Activated CD8-positive, alpha-beta memory T cell treated with anti-CD3 and anti-CD28 coated beads for 4 hours (primary cell): ENCODE measurements at places on chromosomes 12 and 14.

DNA sequence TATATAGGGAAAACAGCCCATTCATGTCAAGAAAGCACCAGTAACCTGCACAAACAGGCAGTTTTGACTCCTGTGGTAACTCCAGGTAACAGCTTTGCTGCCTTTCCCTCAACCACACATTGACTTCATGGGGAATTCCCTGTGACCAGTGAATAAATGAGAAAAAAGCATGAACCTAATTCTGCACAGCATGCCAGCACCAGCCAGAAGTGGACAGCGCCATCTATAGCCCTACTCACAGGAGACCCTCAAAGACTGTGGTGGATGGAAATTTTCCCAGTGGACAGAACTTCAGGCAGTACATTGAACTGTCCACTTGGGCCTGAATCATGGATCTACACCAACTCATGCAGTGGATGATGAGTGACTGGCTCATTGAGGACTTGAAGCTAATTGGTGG lies 152.1 kb downstream of the SLC8A3 start:
- DNase-seq: no peak

- no peak for DNase-seq
Measured at GRCh38 chr14:67395876-67396189, 16.1 kb downstream of the PLEK2 start.

- DNase-seq: no peak
Measured at GRCh38 chr12:6925540-6926279, 2.0 kb upstream of the ATN1 start.

DNA sequence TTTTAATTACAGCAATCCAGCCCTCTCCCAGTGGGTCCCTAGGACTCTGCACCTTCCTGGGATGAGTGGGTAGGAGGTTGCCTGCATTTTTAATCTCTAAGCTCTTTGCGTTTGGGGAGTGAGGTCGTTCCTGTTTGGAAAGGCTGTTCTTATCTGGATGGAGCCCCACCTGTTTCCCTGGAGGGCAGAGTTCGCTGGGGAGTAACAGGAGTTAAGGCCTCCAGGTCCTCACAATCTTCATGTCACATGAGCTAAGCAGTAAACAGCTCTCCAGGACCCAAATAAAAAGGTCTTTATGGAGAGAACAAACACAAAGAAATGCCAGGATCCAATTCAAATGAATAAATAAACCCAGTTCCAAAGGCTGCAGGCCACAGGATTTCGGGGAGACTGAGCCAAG lies 56.0 kb upstream of the RFLNA start:
- no peak for DNase-seq

DNA sequence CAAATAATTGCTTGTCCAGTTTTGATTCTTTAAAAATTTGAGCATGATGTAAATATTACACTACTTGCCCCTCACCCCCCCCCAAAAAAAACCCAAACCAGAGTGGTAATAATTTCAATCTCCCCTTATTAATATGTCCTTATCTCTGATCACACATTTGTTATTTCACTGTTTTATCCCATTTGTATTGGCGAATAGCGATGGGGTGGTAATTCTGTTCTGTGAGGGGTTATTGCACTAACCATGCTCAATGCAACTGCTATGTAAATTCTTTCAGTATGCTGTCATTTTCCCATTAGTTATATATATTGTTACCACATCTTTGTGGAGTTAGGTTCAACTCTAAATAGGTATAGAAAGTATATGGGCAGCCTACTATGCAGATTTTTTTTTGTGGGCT lies 1.1 kb downstream of the RIMKLB start:
- no peak for DNase-seq

DNA sequence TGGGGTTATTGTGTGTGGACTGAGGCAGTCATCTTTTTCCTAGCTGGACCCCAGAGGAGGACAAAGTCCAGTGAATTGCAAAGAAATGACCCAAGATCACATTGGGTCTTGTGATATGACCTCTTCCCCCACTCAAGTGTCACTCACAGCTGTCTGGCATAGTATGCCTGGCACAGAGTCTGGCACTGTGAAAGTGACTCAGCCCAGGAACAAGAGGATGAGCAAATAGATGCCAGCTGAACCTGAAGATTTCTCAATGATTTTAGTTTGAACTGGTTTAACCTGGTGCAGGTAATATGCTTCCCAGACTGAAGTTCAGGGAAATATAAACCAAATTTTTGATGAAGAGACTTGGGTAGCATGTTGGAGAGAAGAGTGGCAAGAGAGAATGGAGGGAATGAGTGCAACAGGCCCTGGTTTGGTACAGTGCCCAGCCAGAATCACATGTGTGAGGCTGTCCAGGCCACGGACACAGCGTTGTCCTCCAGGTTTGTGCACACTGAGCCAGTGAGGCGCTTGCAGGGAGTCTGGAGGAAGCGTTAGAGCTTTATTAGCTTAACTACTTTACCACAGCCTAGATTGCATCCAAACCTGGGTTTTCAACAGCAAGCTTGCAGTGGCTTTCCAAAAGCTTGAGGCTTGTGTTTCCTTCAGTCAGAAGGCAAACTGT lies 332.9 kb downstream of the NUAK1 start:
- DNase-seq: no peak

GRCh38 chr12:98373025-98373554 lies 142.3 kb upstream of the TMPO start:
- DNase-seq: no peak

DNA sequence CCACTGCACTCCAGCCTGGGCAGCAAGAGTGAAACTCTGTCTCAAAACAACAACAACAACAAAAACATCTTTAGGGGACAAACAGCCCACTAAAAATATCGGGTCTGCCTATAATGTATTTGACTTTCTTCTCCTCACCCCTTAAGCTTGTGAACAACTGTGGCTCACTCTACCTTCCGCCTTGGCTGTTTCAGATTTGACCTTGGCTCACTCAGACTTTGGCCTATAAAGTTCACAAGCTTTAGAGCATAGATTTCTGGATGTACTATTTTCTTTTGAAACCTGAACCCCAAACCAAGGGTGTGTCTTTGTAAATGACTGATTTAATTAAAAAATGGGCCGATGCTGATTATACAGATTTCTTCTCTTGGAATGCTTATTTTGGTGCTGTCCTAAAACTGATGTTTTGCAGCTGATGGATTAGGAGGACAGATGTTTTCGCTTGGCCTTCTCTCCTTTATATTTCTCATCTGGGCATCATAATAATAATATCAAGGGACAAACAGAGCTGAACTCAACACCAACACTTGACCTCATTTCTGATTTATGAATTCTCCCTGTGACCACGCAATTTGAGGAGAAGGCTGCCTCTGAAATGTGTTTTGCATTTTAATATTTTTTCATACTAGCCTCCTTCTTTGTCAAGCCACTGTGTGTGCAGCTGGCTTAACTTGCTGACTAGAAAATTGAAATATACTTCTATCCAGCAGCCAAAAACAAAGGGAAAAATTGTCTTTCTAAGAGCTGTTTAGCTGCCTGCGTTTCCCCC lies 40.2 kb upstream of the RASSF3 start:
- DNase-seq: no peak

GRCh38 chr14:102491786-102492530 lies 17.6 kb downstream of the ANKRD9 start:
- no peak for DNase-seq

DNA sequence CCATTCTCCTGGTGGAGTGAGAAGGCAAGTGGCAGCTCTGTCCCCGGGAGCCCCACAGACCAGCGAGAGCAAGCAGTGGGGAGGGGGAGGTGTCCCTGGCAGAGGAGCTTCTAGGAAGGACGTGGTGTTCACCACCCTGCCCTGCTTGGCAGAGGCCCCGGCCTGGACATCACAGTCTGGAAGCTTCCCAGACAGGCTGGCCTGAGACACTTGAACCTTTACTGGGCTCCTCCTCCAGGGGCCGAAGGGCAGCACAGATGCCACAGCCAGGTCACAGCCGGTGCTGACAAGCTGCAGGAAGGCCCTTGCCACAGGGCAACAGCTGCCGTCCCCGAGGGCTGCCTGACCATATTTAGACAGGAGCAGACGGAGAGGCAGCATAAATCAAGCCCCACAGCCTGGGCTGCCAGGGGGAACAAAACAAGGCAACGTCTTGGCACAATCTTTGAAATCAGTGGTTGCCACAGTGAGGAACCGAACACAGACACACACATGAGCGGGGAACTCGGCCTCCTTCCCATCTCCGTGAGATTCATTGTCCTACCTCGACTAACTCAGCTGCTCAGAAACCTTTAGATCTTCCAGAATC lies 28.5 kb downstream of the PRIMA1 start:
- DNase-seq: no peak

GRCh38 chr12:18868717-18869116 lies 130.8 kb downstream of the CAPZA3 start:
- no peak for DNase-seq

- no peak for DNase-seq
Measured at GRCh38 chr14:68165274-68165843, 345.8 kb downstream of the RAD51B start.

DNA sequence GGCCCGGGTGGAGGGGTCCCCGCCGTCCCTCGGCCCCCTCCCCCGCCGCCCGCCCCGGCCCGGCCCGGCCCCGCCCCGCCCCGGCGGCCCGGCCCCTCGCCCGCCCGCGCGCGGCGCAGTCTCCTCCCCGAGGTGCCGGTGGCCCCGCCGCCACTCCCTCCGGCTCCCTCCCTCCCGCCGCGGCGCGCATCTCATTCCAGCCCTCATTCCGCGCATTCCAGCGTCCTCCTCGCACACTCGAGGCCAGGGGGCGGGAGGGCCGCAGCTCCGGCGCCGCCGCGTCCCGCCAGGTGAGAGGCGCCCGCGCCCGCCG lies at the start of gene TEAD4:
TSS of gene TEAD4 (plus strand) at position 206 of the 313 bp plus-strand sequence.
- DNase-seq: no peak

- no peak for DNase-seq
Measured at GRCh38 chr12:75746621-75747020, 235.2 kb upstream of the KRR1 start.

DNA sequence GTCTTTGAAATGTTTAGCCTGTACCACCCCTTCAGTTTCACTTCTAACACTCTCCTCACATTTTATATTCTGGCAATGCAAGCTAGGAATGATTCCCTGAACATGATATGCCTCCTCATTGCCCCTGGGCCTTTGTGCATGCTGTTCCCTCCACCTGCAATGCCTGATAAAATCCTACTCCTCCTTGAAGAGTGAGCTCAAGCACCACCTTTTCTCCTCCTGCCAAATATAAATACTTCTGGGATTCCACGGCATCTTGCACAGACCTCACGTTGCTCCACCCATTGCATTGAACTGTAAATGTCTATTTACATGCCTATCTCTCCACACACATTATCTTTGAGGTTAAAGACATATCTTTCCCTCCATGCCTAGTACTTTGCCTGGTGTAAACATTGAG lies 21.1 kb downstream of the NKX2-1 start:
- no peak for DNase-seq

DNA sequence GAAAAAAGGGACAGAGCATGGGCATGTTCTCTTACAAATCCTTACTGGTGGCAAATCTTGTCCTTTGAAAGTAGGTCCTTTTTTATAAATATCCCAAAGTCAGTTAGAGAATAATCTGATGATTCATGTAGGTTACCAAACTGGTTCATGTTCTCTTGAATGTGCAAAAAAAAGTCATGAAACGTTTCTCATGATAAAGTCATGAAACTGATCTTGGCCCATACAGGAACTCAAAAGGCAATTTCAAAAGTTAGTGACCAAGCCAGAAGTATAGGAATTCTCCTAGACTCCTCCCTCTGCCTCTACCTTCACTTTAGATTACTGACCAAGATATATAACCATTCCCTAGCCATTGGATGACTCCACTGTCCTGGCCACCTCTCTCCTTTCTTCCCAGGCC lies 27.3 kb upstream of the SPTSSA start:
- no peak for DNase-seq

DNA sequence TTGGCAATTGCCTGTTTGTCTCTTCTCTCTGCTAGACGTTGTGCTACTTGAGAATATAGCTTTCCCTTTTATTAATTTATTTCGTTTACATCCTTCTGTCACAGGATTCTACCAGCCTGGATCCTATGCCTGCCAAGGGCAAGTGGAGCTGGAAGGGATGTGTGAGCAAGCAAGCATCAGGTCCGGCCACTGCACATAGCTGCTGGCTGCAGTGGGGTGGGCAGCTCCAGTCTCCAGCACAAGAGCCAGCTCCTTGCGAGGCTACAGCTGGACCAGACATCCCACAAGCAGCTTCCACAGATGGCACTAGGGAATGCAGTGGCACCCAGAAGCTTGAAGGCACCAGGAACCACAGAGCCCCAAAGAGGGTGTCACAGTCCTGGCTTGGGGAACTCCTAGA lies 225.0 kb downstream of the KCNC2 start:
- no peak for DNase-seq

DNA sequence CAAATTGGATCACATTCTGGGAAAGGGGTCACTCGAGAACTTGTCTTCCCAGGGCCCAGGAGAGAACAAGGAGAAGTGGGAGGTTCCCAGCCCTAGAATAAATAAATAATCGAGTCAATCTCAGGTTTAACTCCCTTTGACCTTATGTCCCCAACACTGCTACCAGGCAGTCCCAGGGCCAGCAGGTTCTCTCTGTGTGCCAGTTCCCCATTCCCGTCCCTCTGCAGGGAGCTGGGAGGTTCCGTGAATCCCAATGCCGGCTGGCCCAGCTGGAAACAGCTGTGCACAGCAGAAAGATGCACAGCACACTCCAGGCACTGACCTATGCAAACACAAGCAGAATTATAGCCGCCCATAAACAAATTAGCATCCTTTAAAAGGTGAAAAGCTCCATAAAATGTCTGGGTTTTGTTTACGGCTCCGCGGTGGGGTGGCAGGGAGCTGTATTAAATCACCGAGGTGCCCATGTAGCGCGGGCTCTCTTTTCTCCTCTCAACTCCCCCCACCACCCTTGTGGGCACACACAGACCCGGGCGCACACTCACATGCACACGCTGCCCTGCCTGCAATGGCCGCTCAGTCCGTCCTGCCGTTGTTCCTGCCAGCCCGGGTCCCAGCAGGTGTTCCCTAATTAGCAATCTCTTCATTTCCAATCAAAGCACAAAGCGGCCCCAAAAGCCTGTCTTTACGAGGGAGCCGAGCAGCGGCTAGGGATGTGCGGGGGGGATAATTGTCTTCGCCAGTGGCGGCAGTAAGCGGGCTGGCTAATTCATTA lies 46.6 kb upstream of the ESRRB start:
- no peak for DNase-seq

DNA sequence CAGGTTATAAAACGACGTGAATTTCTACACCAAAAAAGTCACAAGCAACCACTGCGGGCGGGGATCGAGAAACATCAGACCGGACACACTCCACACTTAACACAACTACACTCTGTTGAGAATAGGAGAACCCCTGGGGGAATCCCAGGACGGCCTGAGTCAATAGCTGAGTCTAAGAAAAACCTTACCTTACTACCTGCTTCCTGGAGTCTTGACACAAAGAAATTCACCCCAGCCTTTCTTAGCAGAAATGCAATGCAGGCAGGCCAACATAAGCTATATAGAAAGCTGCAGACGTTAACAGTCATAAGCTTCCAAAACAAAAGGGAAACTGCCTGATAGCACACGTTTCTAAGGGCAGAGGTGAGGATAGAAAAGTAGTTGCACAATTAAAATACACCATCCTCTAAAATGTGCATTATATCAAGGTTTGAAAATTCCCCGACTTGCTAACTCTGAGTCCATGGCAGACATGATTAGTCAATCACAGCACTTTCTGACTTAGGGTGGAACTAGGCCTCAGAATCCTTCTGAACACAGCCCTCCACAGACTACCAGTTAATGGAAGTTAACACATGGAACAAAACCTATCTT lies 68.0 kb downstream of the CCDC88C start:
- DNase-seq: peak; percentile 56

GRCh38 chr14:98940693-98941437 lies 331.1 kb downstream of the BCL11B start:
- DNase-seq: no peak
